ENCODE measurements at places on chromosomes 2 and 18. TPM values are rescaled to one million over a fixed set of nuclear protein-coding genes. Genes with fewer than 3 reads are reported as not detected.

DNA sequence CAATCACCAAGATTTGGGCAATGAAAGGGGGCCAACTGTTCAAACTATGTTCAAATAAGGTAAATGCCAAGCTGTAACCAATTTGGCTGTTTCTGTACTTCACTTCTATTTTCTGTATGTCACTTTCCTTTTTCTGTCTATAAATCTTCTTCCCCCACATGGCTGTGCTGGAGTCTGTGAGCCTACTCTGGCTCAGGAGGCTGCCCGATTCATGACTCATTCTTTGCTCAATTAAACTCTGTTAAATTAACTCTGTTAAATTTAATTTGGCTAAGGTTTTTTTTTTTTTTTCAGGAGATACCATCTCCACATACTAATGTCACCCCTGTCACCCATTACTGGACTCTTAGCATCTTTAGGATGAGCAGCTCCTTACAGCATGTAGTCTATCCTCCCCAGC is 178.8 kb upstream of the TWIST2 start:
- H3K36me3 ChIP-seq, result no peaks in the 10 kb centered on the region
- H3K4me1 ChIP-seq, result no peaks in the 10 kb centered on the region
- no peaks in the 10 kb centered on the region for H3K27me3 ChIP-seq

Gene C1QL2
- total RNA-seq, result not detected

- no peak overlapping the region for H3K4me3 ChIP-seq
- no peak overlapping the region for H3K27ac ChIP-seq
- no peaks in the 10 kb centered on the region for H3K27me3 ChIP-seq
- no peaks in the 10 kb centered on the region for H3K36me3 ChIP-seq
These were observed 72.5 kb downstream of the DOCK10 start for GRCh38 chr2:224969633-224970260.

Gene RHBDD1
- total RNA-seq, result 14.3 TPM

Gene MPP4
- 0.37 TPM for total RNA-seq

GRCh38 chr2:215687149-215688031 is 251.5 kb upstream of the FN1 start:
- no peaks in the 10 kb centered on the region for H3K27me3 ChIP-seq
- no peak for DNase-seq
- no peak overlapping the region for H3K4me3 ChIP-seq
- H3K4me1 ChIP-seq, result peaks cover 84% of the 10 kb centered on the region
- H3K36me3 ChIP-seq, result no peaks in the 10 kb centered on the region
- H3K27ac ChIP-seq, result peak overlapping the region; percentile 93

Gene RAPH1
- total RNA-seq, result 109 TPM

DNA sequence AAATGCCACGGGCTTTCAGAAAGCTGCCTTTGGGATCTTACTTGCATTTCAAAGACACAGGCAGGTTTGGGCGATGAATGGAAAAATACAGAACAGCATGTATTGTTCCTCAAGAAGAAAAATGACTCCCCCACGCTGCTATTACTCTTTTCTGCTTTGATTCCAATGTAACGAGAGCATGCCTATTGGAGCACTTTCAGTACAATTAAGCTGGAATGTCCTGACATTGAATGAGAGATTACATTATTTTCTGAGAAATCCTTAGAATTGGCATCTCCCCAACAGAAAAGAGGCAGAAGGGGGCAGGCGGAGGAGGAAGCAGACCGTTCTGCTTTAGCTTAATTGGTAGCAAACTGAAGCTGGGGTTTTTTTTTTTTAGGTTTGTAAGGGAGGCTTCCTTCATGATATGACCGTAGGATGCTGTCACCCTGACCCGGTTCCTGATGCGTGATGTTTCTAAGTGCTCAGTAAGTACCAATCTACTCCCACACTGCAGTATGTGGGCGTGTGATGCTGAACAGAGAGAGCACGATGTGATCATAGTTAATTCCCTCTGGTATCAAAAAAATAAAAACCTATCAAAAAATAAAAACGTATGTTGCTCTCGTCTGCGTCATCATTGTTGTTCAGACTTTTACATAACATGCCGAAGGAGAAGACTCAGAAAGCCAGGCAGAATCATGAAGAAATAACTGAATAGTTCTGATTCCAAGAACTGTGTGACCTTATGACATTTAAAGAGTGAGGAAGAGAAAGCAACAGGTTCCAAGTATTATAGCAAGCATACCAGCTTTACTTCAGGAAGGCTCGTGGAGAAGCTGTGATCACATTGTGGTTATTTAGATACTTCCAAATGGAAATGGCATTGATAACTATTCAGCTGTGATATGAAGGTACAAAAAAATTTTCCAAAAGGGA is 40.5 kb downstream of the LONRF2 start:
- no peak overlapping the region for H3K27ac ChIP-seq
- no peaks in the 10 kb centered on the region for H3K27me3 ChIP-seq
- no peaks in the 10 kb centered on the region for H3K4me1 ChIP-seq
- DNase-seq, result no peak

Gene PLEK
- not detected for total RNA-seq

- no peaks in the 10 kb centered on the region for H3K27me3 ChIP-seq
- no peaks in the 10 kb centered on the region for H3K36me3 ChIP-seq
- DNase-seq, result no peak
- H3K4me3 ChIP-seq, result no peak overlapping the region
These were observed 300.0 kb upstream of the REV1 start for GRCh38 chr2:99789849-99790248.

Gene DES
- 0.86 TPM for total RNA-seq

DNA sequence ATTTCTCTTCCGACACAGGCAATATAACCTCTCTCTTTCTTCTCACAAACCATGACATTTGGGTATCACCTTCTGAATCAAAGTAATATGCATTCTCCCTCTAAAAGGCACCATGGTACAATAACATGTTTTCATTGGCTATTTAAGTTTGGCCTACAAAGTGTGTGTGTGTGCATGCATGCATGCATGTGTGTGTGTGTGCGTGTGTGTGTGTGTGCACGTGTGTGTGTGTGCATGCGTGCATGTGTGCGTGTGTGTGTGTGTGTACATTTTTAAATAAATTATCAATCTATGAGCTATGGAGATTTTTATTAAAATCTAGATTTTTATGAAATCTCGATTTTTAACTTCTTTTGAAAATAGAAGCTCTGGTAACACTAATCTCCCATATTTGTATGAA is 745.3 kb upstream of the ZEB2 start:
- H3K36me3 ChIP-seq, result no peaks in the 10 kb centered on the region
- DNase-seq, result no peak
- no peak overlapping the region for H3K4me3 ChIP-seq
- no peaks in the 10 kb centered on the region for H3K27me3 ChIP-seq
- H3K4me1 ChIP-seq, result no peaks in the 10 kb centered on the region

Gene UGT1A3
- 0.64 TPM for total RNA-seq

GRCh38 chr2:47896450-47896968 is 9.8 kb downstream of the FBXO11 start:
- no peak overlapping the region for H3K4me3 ChIP-seq
- no peak overlapping the region for H3K27ac ChIP-seq
- DNase-seq, result no peak
- peaks cover 11% of the 10 kb centered on the region for H3K4me1 ChIP-seq
- no peaks in the 10 kb centered on the region for H3K36me3 ChIP-seq
- H3K27me3 ChIP-seq, result no peaks in the 10 kb centered on the region

DNA sequence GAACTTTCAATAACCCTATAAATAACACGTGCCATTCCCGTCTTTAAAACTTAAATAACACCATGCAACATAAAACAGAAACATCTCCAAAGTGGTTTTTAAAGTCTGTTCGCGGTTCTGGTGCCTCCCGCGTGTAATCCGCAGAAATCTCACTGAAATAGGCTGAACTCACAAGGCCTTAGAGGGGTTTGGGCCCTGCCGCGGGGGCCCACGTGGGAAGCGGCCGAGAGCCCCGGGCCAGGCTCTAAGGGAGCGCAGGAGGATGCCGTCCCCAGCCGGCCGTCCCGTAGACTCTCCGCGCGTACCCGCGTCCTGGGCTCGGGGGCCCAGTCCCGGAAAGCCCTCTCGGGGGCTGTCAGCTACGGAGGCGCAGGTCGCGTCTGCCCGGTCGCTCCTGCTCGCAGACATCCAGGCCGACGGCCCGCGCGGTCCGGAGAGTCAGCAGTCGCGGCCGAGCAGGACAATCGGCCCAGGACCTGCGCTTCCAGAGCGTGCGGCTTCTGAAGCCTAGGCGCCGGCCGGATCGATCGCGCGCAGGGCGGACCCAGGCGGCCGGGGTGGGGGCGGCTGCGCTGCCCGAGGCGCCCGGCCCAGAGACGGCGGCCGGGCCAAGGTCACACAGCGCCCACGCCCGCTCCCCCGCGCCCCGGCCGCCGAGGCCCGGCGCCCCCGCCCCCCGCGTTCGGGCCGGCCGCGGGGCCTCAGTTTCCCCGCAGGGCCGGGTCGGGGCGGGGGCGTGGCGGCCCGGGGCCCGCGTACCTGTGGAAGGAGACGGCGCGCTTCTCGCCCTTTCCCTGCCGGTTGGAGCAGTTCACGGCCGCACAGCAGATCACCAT is 558 bp downstream of the THAP4 start:
- no peaks in the 10 kb centered on the region for H3K27me3 ChIP-seq
- H3K36me3 ChIP-seq, result peaks cover 5% of the 10 kb centered on the region
- no peak for DNase-seq
- no peaks in the 10 kb centered on the region for H3K4me1 ChIP-seq

GRCh38 chr2:68512326-68512725 is 44.9 kb downstream of the APLF start:
- no peak for DNase-seq
- no peaks in the 10 kb centered on the region for H3K27me3 ChIP-seq
- H3K36me3 ChIP-seq, result no peaks in the 10 kb centered on the region
- no peak overlapping the region for H3K4me3 ChIP-seq

GRCh38 chr18:6747646-6748045 is 18.1 kb downstream of the ARHGAP28 start:
- H3K4me3 ChIP-seq, result no peak overlapping the region
- no peaks in the 10 kb centered on the region for H3K27me3 ChIP-seq
- no peak for DNase-seq
- H3K4me1 ChIP-seq, result peaks cover 23% of the 10 kb centered on the region

DNA sequence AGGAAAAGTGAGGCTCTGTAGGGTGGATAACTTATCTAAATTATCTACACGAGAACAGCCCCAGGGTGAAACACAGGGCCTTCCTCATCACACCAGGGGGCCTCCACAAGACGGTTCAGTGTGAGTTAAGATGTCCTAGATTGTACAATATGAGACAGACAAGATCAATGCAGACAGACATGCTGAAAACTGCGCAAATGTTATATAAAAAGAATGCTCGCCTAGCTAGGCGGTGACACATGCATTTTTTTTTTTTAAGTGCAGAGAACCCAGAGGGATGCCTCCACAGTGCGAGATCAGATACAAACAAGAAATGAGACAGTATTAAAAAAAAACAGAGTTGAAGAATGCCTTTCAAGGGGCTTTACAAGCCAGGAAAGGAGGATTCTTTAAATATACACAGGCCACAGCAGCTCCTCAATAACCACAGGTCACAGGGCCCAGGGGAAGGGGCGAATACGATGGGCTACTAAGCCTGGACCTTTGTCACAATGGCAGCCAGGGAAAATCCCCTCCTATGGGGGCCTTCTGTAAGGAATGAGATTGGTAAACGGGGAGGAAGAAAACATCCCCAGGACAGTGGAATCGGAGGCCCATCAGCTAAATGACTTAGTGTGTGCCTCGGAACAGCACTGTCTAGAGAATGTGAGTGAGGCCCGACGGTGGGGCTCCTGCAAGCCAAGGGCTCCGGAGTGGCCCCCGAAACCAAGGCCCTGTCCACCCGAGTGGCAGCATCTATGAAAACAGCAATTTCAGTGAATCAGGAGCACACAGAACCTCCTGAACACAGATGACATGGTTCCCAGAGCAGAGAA is 48.9 kb downstream of the ADCY3 start:
- H3K4me3 ChIP-seq, result no peak overlapping the region
- H3K4me1 ChIP-seq, result no peaks in the 10 kb centered on the region
- H3K27me3 ChIP-seq, result no peaks in the 10 kb centered on the region
- no peak overlapping the region for H3K27ac ChIP-seq

- peaks cover 8% of the 10 kb centered on the region for H3K36me3 ChIP-seq
- no peak overlapping the region for H3K4me3 ChIP-seq
- no peak overlapping the region for H3K27ac ChIP-seq
- no peaks in the 10 kb centered on the region for H3K4me1 ChIP-seq
- H3K27me3 ChIP-seq, result no peaks in the 10 kb centered on the region
- DNase-seq, result peak; percentile 18
These were observed 51.1 kb downstream of the POLR1A start for GRCh38 chr2:86054535-86055082.

DNA sequence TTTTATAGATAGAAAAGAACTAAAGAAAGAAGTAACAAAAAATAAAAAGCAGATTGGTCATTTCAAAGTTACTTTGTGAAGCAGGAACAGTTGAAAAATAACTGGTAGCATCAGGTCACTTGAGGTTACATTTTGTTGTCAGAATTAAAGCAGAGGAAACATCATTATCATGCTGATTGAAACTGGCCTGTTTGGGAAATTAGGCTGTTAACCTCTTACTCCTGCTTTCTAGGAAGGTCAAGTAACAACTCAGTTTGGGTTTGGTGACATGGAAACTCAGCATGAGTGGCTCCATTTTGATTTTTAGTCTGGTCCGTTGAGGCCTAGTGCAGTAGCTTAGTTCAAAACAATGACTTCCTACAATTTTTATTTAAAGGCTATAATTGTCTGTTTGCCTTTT is 1383.5 kb downstream of the DPP10 start:
- H3K4me1 ChIP-seq, result no peaks in the 10 kb centered on the region
- H3K4me3 ChIP-seq, result no peak overlapping the region
- no peak for DNase-seq
- H3K27me3 ChIP-seq, result no peaks in the 10 kb centered on the region
- no peak overlapping the region for H3K27ac ChIP-seq

- H3K4me1 ChIP-seq, result peaks cover 50% of the 10 kb centered on the region
- no peak overlapping the region for H3K4me3 ChIP-seq
These were observed 68.6 kb downstream of the GATA6 start for GRCh38 chr18:22238036-22238435.

DNA sequence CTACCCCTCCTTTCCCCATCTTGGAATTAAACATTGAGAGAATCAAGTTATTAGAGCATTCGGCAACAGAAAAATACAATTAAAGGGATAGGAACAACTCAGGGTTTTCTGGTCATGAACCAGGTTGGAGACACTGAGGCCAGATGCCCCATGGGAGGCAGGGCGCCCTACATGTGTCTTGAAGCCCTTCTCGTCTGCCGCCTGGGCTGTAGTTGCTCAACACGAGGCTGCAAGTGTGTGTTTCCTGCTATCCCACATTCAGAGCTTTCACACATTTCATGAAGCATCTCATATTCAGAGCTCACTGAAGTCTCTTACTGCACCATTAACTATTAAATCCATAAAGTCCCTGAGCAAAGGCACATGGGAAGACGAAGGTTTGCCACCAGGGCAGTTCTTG is 28.8 kb downstream of the TTC39C start:
- no peak overlapping the region for H3K27ac ChIP-seq
- H3K4me1 ChIP-seq, result no peaks in the 10 kb centered on the region
- H3K27me3 ChIP-seq, result no peaks in the 10 kb centered on the region
- DNase-seq, result no peak
- no peaks in the 10 kb centered on the region for H3K36me3 ChIP-seq
- H3K4me3 ChIP-seq, result no peak overlapping the region
